Stimulated activated naive CD8-positive, alpha-beta T cell treated with anti-CD3 and anti-CD28 coated beads, Interleukin-15, Interleukin-2, amounts not matched to agents 100 U/mL and 50 U/mL, for 24 hours (primary cell): ENCODE measurements at places on chromosomes 7 and 10.

DNA sequence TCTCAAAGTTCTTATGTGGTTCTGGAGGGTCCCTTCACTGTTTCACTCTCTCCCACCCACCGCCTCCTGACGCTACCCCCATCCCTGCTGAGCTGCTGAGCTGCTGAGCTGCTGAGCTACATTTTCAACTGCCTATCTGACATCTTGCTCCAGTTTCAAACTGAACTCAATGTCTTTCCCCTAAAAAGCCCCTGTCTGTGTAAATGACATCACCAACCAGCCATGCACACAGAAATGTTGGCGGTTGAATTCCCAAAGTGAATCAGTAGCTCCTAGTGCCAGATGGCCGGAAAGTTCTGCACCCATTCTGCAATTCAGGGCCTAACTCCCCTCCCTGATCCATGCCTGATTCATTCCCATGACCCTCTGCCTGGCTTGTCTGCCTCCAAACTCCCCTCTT, 71.2 kb downstream of the WNT2 start:
- no peak for DNase-seq

DNA sequence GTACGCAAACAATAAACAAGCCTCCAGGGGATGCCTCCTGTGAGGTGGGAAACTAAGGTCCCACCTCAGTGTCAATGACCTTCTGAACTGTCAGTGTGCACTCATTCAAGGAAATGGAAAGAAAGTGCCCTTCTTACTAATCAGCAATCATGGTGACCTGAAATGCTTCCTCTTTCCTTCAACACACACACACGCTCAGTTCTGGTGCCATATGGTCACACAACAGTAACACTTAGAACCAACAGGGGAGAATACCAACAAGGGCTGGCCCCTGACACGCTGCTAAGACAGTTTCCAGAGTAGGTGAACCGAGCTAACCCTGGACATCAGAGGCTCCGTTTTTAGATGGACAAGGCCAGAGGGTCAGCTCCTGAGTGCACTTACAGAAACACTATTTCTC, 42.1 kb upstream of the EFCAB10 start:
- DNase-seq, result no peak

DNA sequence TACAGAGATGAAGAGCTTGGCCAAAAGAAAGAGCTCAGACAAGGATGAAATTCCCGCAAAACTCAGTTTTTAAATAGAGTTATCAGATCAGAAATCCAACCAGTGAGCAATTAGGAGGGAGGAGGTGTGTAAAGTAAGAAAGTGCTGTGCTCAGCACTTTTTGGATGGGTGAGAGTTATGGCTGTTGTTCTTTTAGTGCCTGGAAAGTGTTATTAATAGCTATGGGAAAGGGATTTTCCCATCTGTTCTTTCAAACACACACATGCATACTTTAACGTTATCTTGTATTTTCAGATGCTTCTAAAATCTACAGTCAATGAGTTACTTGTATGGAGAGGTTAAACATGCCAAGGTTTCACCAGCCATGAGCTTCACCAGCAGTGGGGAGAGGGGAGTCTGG, 107.3 kb upstream of the TMEM72 start:
- no peak for DNase-seq

DNA sequence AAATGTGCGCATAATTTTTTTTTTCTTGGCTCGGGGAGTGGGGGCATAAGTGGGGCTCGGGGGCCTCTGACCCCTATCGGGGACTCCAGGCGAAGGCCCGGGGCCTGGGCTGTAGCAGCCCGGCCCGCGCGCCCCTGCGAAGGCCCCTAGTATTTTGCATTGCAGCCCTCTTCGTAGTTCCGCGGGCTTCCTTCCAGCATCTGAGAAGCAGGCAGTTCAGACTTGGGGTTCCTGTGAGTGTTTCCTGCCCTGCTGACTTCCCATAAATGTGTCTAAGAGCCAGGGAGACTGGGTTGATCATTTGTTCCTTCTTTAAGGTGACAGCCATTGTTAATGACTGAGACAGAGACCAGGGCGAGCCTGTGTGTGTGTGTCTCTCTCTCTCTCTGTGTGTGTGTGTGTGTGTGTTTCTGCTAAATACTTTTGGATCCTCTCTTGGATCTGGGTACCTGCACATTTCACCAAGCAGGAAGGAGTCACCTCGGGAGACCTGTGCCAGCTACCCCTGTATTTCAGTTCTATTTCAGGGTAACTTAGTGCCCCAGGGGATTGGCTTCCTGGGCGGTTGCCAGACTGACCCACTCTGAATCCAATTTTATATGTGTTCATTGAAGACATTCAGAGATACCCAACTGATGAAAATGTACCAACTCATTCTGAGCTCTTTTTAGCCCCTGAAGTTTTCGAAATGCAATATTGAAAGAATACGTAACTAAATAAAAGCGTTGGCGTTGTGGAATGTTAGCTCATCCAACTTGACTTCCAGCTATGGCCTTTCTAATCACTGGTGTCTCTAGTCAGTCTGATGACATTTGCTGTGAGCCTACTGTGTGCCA, 805 bp downstream of the MSRB2 start:
- DNase-seq, result peak; percentile 27

- no peak for DNase-seq
These were observed 230.9 kb downstream of the CREB5 start for GRCh38 chr7:28643188-28643569.

DNA sequence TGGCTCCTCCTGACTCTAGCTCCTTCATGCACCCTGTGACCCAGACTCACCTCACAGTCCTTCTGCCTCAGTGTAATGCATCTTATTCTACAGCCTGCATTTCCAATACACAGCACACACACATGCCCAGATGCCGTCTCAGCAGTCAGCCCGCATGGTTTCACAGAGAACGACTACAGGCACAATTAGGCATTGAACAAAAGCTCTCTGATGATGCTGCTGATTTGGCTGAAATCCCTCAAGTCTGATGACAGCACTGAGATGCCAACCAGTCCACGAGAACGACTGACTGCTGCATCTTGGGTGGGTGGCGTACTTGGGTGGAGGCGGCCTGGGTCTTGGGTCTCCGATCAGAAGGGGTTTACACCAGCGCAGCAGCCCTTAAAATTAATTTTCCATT, 200.4 kb downstream of the TAX1BP1 start:
- no peak for DNase-seq

- DNase-seq, result no peak
These were observed 93.1 kb downstream of the ARID5B start for GRCh38 chr10:61994405-61995219.

DNA sequence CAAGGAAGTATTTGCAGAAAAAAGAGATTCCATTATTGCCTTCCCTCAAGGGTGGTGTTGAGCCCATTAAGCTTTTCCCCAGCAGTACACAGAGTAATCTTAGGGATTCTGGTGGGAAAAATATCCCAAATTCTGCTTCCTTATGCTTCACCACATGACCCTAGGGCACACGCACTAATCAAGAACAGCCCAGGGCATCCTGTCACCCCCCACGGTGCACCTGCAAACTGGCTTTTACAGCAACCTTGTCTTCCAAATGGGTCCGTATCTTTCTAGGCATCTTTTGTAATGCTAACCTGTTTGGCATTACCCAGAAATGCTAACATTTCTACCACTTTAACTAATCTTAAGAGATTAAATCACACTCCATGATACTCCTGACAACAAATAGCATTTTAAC, 926 bp upstream of the C7orf33 start:
- DNase-seq, result no peak

DNA sequence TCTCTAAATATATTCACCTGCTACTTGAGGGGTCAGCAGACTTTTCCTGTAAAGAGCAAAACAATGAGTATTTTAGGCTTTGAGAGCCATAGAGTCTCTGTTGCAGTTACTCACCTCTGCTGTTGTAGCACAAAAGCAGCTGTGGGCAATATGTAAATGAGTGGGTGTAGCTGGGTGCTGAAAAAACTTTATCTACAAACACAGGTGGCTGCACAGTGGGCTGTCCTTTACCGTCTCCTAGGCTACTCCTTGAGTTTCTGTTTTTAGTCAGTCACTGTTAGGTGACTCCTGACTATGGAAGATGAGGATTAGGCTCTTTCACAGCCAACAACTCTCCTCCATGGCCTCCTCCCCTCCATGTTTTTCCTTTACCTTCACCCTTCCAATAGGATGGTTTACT, 286.1 kb upstream of the C7orf33 start:
- DNase-seq, result no peak

DNA sequence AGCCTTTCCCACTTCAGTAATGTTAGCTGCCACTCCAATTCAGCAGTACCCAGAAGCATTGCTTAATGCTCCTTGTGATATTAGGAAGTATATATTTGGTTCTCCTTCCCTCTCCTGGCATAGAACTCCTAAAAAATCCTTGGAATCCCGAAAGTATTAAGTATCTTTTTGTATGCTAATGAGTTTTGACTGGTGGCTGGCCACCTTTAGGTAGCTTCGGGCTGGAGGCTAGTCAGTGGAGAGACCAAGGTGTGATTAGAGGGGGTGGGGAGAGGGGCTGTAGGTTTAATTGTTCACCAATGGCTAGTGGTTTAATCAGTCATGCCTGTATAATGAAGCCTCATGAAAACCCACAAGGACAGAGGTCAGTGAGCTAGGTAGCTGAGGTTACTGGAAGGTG, 12.2 kb downstream of the COMTD1 start:
- DNase-seq, result no peak

DNA sequence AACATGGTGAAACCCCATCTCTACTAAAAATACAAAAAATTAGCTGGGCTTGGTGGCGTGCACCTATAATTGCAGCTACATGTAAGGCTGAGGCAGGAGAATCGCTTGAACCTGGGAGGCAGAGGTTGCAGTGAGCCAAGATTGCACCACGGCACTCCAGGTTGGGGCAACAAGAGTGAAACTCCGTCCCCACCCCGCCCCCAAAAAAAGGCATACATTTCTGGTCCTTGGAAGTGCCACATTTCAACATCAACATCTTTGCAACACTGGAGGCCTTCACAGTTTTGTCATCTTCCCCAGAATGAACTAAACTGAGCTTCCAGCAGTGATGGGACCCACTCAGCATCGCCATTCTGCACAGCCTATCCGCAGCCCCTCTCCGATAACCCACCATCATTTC, 36.6 kb downstream of the FAM53B start:
- DNase-seq, result no peak

DNA sequence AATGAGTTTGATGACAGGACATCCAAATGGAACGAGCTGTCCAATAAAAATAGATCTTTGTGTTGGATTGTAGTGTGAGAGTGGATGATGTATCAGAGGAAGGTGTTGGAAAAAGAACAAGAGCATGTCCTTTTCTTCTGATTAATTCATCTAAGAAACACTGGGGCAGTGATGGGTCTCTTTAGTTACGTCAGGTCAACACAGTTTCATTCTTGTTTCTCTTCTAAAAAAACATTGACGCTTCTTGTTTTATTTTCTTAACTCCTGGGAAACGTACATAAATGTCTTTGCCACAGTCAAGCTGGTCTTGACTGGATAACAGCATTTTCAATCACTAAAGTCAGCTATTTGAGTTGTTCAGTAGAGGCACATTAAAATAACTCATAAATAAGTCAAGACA, 67.0 kb downstream of the PPP1R9A start:
- no peak for DNase-seq

DNA sequence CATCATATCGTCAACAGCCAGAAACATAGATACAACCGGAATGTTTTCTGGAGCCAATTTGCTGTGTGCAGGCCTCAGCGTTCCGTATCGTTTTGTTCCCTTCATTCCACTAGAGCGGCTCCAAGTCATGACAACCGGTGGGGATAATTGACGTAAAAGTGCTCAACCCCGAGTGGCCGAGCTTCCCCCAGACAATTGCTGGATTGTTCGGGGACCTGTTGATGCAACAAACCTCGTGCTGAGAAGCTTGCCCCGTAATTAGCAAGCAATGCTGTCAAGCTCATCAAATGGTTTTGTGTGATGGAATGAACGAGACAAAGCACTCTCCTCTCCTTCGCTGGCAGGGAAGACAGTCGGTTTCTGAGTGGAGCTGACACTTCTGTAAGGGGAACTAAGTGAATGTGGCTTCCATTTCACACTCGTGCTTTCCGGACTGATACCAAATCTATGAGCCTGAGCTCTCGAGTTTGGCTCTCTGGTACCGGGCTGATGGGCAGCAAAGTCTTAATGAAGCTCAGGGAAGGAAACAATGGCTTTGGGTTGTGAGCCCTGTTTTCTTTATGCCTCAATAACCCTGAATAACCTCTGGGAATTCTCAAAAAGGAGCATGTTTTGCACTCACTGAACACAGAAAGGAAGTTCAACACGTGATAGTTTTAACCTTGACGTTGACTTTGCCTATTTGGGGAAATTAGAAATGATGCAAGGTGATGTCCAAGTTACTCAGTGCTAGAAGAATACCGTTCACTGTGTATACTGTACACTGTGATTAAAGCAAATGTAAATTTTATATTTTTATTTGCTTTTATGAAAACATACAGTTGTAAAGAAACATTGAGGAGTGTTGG, 220.5 kb downstream of the BAMBI start:
- DNase-seq, result no peak

DNA sequence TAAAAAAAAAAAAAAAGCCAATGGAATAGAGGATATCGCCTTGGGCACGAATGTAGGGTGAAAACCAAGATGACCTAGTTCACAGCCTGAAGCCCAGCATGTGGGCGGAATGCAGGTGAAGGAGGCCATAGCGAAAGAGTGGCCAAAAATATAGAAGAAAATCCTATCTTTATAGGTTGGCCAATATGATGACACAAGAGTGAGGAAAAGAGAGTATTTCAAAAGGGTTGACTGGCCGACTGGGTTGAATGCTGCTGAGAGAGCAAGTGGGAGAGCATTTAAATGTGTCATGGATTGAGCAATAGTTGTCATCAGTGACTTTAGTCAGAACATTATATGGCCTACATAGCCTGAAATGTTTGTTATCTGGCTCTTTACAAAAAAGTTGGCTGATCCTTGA, 17.2 kb upstream of the GLI3 start:
- no peak for DNase-seq

GRCh38 chr7:151608031-151608551, 88.4 kb upstream of the RHEB start:
- no peak for DNase-seq

GRCh38 chr10:75723319-75723980, 292.0 kb downstream of the LRMDA start:
- DNase-seq, result no peak

DNA sequence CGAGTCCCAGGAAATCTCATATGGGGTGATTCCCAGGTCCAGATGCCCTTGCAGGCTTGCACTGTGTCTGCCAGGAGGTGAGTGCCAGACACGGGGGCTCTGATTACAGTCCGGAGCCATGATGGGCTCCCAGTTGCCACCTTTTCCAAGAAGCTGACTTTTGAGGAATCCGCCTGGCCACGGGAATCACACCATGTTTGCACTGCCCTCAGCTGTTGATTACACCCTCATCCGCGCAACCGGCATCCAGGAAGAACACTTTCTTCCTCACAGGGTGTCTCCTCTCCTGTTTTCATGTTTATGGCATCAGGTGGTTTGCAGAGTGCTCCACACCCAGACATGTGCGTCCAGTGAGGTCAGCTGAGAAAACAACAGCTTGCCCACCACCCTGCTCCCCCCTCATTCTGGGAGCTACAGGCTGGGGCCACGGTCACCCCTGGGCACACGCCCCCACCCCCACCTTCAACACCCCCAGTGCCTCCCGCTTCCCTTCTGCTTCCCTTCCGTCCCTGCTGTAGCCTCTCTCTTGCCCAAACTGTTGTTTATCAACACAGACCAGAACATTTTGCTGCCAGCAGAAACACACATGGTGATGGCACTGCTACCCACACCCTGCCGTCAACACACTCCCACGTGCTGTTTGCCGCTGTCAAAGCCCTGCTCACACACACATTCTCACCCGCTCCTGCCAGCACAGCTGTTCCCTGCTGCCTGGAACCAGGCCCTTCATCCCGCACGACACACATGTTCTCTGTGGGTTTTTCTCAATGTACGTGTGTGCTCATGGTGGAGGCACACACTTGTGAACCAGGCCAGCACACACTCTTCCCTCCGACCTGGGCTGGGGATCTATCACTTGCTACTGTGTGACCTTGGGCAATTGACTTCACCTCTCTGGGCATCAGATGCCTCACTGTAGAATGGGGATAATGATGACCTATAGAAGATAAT, 35.8 kb downstream of the DDIT4 start:
- no peak for DNase-seq
